ENCODE measurements at places on chromosomes 11 and 22. TPM values are rescaled to one million over a fixed set of nuclear protein-coding genes. Genes with fewer than 3 reads are reported as not detected.

The PGR gene
- total RNA-seq = 1.0 TPM

- DNase-seq = no peak
These were observed 426.4 kb downstream of the SHANK2 start for GRCh38 chr11:70825893-70826540.

GRCh38 chr11:28342716-28343115 is 234.5 kb downstream of the METTL15 start:
- DNase-seq = no peak

The ZBTB16 gene
- total RNA-seq = 85.4 TPM

DNA sequence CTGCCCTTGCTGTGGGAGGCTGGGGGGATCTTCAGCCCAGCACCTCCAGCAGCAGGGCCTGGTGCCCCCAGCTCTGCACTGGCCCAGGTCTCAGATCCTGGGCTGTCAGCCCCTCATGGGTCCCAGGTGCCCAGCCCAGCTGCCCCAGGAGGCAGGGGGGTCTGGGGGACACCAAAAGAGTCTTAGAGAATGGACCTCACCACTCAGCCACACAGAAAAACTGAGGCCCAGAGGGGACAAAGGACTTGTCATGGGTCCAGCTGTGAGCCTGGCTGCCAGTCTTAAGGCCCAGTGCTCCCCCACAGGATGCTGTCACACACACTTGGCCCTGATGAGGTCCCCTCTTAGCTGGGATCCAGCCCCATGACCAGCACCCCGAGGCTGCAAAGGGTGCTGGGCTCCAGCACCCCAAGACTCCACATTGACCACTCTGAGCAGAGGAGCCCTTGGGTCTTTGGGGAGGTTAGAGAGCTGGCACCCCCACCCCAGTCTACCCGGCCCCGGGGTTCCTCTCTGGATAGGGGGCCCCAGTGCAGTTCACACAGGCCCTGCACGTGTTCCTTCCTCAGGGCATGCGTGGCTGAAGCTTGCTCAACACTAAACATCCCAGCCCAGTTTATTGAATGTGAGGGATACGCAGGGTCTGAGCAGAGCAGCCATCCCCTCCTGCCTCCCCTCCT is 54.4 kb downstream of the IGLL5 start:
- no peak for DNase-seq

- DNase-seq = no peak
These were observed 4.6 kb downstream of the MALAT1 start for GRCh38 chr11:65503368-65503948.

All from mucosa of gallbladder (tissue), 1 donor.